ENCODE measurements at places on chromosomes 6 and 20.

DNA sequence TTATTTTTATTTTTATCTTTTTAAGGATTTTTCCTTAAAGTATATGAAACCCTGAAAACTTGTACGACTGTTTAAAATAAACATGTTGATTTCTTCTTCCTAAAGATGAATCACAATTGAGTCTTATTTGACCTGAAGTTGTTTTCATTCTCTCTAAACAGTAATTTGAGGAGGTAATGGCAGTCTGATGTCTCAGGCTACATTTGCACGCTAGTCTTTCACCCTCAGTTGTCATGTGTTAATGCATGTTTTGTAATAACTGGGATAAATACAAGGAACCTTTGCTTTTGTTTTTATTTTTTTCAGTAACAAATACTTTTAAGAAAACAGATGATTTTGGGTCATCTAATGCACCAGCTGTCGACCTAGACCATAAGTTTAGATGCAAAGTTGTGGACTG, 55.2 kb downstream of the SCAND1 start:
- DNase-seq: no peak

GRCh38 chr6:39084506-39084905, 30.5 kb downstream of the SAYSD1 start:
- no peak for DNase-seq

DNA sequence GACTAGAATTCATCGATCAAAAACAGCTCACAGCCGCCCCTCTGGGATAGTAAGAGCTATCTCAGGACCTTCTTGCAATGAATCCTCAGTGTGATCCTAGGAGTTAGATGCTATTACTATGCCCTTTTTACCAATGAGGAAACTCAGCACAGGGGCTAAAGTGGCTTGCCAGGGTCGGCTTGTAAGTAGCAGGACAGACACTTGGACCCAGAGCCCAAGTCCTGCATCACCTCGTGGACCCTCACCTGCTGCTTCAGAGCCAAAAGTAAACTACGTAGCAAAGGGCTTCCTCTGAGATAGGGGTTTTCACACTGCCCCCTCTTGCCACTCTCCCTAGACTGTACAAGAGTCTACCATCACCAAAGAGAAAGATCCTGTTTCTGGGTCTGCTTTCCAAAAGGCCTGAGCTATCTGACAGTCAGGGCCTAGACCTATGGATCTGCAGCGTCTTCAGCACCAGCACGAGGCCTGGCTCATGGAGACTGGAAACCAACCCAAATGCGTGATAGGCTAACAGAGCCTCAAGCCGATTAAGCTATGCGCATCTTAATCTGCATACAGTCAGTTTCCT, 172.3 kb downstream of the ANKRD60 start:
- DNase-seq: no peak

DNA sequence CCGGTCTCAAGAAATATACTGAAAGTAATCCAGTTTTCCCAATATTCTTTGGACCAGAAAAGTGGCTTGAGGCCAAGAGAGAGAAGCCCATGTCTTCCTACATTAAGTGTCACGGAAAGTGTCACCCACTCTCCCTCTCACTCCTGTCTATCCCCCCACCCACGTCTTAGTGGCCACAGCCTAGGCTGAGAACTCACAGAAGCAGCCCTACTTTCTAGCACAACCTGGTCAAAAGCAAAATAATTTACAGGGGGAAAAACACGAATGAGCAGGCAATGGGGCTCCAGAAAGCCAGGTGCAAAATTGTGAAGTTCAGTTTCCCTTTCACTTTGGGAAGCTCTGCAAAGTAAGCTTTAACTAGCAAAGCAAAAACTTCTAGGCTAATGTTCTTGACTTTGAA, 118.0 kb downstream of the OPRM1 start:
- no peak for DNase-seq

DNA sequence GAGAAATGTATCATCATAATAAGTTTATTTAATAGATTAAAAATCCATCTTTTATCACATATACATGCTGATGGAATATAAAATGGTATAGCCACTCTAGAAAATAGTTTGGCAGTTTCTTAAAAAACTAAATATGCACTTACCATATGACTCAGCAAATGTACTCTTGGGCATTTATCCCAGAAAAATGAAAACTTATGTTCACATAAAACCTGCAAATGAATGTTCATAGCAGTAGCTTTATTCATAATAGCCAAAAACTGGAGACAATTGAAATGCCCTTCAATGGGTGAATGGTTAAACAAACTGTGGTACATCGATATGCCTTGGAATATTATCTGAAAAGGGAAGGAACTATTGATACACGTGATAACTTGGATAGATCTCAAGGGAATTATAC, 6.4 kb upstream of the NCOA7 start:
- no peak for DNase-seq

- DNase-seq: peak; percentile 46
Measured at GRCh38 chr6:119205911-119206618, 127.6 kb upstream of the FAM184A start.

GRCh38 chr6:87945966-87946365, 101.7 kb upstream of the SPACA1 start:
- no peak for DNase-seq

- no peak for DNase-seq
Measured at GRCh38 chr6:108365478-108365877, 70.6 kb downstream of the AFG1L start.

- no peak for DNase-seq
Measured at GRCh38 chr6:88232753-88233152, 66.6 kb upstream of the CNR1 start.

DNA sequence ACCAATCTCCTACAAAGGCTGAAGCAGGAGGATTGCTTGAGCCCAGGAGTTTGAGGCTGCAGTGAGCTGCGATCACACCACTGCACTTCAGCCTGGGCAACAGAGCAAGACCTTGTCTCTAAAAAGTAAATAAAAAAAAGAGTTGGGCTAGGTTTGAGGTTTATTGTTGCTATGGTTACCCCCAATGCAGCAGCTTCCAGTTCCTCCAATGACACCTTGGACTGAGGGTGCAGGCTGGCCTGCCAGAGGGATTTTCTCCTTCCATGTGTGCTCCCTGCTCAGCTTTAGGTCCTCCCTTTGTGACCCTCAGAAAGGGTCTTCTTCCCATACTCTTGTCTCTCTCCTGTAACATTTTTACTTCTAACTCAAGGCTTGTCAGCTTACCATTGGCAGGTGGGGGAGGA, 10.6 kb upstream of the TBC1D20 start:
- DNase-seq: no peak

DNA sequence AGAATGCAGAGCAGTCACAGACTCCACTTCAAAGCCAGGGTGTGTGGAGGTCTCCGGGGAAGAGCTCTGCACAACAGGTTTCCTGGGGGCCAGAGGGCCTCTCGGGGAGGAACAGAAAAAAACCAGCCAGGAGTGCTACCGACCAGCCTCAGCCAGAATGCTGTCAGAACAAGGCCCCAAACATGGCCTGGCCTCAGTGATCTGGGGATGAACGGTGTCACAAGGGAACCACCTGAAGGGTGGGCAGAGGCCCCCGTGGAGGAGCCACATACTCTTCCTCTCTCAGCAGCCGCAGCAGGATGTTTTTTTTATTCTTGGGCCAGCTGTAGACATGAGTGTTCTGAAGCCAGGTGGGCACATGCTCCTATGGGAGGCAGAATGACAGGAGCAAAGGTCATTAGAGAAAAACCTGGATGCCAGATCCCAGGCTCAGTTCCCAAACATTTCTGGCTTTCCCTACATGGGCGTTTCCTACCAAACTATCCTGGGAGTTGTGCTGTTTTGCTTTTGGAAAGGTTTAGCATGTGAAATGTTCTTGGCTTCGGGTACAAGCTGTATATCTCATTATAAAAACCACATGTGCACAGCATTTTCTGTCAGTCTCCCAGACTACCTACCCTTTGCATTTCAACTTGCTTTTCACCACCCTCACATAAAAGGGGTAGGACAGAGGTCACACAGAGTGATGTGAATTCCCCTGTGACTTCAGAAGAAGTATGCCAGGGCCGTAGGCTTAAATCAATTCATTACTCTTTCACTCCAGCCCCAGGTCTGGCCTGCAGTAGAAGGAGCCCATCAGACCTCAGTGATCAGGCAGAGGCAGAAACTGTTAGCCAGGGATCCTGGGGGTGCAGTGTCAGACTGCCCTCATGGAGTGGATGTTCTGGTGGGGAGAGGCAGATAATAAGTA, 46.2 kb downstream of the TRAF3IP2 start:
- DNase-seq: no peak

GRCh38 chr6:79404677-79405076, 132.6 kb downstream of the LCA5 start:
- no peak for DNase-seq

DNA sequence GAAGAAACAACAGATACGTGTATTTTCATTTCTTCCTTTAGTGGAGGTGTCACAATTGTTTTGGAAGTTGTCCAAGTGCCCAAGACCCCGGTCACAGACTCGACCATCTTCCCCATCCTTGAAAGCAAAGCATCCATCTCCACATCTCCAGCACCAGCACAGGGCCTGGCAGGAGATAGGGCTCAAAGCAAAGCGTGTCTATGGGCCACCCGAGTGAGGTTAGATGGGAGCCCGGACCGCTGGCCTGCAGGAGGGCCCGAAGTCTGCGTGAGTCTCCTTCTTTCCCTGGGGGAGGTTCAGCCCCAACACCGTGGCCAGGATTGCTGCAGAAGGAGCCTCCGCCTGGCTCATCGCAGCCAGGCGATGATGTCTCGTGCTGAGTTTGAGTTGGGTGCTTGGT, 83.5 kb upstream of the SULF2 start:
- no peak for DNase-seq

DNA sequence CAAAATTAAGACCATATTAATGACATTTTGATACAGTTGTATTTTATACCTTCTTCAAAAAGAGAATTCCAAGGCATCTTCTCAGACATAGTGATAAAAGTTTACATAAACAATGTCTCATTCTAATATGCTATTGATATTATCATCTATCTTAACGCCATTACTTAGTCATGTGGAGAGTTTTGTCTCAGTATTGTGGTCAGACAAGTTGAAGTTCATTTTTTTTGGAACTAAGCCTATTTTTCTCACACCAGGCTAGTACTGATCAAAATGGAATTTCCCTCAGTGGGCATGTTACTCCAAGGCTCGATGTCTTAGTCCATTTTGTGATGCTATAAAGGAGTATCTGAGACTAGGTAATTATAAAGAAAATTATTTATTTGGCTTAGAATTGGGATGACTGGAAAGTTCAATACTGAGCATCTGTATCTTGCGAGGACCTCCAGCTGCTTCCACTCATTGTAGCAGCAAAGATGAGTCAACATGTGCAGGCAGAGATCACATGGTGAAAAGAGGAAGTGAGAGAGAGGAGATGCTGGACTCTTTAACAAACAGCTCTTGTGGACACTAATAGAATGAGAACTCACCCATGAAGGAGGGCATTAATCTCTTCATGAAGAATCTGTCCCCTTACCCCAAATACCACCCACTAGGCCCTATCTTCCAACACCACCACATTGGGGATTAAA, 825.5 kb upstream of the MANEA start:
- no peak for DNase-seq

DNA sequence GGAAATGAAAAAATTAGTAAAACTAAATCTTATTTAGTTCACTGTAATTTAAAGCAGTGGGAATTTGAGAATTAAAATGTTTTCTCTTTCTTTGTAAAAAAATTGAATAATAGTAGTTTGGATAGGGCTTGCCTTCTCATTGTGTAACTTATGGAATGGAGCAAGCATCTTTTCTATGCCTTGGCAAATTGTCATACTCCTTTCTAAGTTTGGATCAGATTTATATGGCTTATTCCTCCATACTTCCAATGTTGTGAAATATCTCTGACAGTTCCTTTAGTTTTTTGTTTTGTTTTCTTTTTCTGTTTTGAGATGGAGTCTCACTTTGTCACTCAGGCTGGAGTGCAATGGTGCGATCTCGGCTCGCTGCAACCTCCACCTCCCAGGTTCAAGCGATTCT, 176.4 kb downstream of the SAMD5 start:
- DNase-seq: no peak

GRCh38 chr20:11144114-11144950, 470.5 kb upstream of the JAG1 start:
- no peak for DNase-seq

DNA sequence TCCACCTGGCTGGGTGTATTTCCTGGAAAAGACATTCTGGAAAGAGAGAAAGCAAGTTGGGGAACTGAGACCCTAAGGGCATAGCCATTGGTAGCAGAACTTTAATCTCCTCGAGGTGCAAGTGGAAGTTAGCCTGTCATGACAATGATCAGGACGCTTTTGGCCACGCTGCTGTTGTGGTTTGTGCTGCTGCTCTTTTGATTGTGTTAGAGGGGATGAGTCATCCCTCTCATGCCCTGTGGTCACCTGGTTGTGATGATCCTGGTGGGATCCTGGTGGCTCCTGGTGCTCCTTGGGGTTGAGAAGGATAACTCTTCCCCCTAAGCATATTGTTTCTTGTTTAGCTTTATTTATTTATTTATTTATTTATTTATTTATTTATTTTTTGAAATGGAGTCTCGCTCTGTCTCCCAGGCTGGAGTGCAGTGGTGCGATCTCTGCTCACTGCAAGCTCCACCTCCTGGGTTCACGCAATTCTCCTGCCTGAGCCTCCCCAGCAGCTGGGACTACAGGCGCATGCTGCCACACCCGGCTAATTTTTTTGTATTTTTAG, 350.3 kb downstream of the KIF16B start:
- no peak for DNase-seq

DNA sequence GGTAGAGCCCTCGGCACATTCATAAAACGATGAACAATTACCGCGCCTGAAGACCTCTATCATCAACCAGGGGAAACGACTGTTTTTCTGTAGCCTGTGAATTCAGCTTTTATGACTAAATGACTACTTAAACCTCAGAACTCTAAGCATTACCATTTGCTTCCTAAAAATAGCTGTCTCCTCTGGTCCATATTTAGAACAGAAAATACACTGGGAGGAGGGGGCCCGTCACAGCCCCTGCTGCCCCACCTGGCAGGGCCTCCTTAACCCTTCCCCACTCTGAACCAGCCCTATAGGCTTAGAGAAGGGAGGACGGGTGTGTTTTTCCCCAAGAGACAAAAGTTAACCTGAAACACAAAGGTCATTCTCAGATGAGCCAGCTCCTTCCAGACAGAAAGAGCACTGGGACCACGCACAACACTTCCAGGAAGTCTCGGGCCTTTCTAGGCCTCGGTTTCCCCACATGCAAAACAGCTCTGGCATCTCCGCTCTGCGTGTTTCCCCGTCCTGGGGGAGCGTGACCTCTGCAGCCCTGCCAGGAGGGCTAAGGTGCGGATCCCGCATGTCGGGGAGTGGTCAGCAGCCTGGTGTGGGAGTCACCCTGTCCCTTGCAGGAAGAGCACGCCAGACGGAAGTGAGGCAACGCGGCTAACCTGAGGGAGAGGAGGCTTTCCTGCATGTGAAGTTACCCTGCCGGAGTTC, 193.9 kb downstream of the DLL1 start:
- no peak for DNase-seq
